ENCODE measurements at places on chromosomes 4 and X.
A peak's percentile ranks its signal among the peaks of the same experiment; 100 is the strongest.

DNA sequence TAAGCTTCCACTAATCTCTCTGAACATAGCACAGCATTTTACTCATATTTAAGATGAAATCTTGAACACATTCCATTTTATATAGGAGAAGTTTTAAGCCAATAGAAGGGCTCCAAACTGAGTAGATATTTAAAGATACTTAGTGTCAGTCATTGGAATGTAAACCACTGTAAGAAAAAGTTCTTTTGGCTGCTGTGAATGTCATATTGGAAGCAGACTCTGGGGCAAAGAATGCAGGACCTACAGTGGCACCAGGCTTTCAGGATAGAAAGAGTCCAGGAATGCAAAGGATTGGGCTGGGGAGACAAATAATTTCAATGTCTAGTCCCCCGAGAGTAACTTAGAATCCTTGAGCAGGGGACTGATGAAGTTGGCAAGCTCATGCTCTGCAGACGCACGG, 1047.7 kb downstream of the STIM2 start:
- no peak for DNase-seq

GRCh38 chr4:7590189-7590588, 155.5 kb upstream of the PSAPL1 start:
- DNase-seq: no peak

GRCh38 chrX:24563291-24564010, 83.7 kb downstream of the PCYT1B start:
- DNase-seq: no peak

GRCh38 chr4:38660838-38661237, 3.2 kb upstream of the KLF3 start:
- no peak for DNase-seq

GRCh38 chr4:100103671-100104070, 86.6 kb downstream of the DDIT4L start:
- no peak for DNase-seq

DNA sequence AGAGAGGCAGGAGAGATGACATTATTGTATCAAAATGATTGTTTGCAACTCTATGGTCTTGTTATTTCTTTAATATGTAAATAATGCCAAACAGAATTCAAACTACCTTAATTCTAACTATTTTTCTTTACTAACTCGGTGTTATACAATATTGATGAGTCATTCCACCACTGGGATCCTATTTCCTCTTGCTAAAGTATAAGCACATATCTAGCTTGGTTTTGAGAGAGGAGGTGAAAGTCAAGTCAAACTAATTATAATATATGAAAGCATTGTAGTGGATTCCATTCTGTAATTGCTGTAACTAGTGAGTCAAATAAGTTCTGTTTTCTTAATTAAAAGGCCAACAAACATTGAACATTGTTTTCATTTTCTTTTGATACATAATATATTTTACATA, 837.6 kb downstream of the PDHA2 start:
- DNase-seq: no peak

- DNase-seq: no peak
These were observed 102.8 kb upstream of the BMP2K start for GRCh38 chr4:78673337-78673736.

DNA sequence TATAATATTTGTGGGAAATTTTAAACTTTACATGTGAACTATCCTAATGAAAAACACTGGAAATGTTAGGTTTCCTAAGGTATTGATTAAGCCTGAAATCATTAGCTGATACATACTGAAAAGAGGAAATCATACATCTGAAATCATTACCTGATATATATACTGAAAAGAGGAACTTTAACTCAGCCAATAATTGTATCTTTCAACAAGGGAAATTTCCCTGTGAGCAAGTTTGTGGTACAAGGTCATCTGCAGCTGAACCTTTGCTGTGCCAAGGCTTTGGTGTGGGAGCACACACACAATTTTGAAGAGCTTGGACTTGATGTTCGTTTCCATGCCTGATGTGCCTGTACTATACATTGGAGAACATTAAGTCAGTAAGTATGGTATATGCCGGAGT, 131.9 kb upstream of the USP9X start:
- DNase-seq: no peak

DNA sequence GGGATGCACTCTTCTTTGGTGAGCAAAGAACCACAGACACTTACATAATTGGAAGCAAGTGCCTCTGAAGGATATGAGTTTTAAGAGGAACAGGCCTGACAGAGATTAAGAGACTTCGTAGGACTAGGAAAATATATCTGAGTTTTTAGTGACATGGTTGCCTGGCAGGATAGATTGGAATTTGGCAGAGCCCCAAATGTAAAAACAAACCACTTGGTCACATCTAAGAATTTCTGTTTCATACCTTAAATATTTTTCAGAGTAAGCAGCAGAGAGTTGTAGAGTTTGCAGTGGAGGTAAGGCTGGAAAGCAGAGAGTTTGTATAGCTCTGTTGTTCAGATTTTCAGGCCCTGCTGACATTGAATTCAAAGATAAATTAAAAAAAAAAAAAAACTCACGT, 150.1 kb upstream of the MAGEB2 start:
- no peak for DNase-seq

DNA sequence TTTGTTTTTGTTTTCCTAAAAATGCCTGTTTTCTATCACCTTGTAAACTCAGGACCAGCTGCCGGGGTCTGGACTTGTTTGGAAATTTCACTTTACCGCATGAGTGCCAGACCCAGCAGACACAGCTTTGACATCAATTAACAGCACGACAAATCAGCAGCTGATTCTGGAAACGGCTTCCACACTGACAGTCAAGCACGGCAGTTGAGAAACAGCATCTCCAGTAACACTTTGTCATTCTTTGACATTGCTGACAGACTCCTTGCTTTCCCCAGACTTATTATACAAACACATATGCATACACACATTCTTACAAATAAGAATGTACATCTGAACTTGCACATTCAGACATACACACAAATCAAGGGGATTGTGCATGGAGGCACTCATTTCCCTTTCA, 1017.6 kb upstream of the HS3ST1 start:
- no peak for DNase-seq

- DNase-seq: no peak
These were observed 50.5 kb downstream of the RHOH start for GRCh38 chr4:40247350-40247749.

GRCh38 chr4:66849596-66849995, 695.7 kb downstream of the CENPC start:
- DNase-seq: no peak

GRCh38 chr4:184475498-184475897, 1.1 kb upstream of the IRF2 start:
- no peak for DNase-seq

GRCh38 chr4:32645653-32646052, 1925.5 kb downstream of the PCDH7 start:
- no peak for DNase-seq

DNA sequence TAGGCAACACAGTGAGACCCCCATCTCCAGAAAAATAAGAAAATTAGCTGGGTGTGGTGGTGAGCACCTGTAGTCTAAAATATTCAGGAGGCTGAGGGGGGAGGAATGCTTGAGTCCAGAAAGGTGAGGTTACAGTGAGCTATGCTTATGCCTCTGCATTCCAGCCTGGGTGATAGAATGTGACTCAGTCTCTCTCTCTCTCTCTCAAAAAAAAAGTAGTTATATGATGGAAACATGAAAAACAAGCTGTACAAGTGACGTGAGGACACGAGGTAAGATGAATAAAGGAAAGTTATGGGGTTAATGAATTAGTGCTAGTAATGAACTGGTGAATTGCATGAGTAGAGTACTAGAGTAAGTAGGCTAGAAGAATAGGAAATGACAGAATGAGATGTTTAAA, 21.8 kb upstream of the CAMK2D start:
- DNase-seq: no peak

GRCh38 chr4:110905367-110905766, 282.5 kb upstream of the PITX2 start:
- no peak for DNase-seq

DNA sequence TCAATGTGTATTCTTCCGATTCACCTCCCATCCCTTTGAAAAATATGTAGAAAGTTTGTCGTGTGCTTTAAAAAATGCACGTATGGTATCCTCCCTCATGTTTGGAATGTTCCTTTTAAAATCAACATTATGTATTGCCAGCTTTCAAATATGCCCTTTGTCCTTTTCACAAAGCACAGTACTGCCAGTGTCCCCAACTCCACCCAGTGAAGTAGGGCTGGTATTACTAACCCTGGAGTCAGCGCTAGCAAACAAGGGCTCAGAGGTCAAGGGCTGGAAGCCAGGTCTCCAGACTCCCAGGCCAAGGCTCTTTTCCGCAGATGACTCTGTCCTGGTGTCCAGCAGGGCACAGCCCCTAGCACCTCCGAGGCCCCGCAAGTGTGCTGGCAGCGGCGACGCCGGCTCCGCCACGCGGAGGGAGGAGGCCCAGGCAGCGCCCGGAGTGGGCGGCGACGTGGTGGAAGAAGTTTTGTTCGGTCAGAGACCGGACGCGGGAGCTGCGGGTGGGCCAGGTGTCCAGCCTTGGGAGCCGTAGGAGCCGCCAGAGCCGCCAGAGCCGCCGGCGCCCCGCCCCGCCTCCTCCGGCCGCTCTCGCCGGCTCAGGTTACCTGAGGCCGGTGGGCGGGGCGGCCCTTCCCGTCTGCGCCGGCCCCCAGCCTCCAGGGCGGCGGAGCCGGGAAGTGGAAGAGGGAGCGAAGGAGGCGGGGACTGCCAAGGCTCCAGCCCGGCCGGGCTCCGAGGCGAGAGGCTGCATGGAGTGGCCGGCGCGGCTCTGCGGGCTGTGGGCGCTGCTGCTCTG, at the start of gene IL13RA1:
IL13RA1 (plus strand) TSS at position 720 of the 799 bp plus-strand sequence; CDS start at position 753, 33 bp downstream.
- peak; percentile 85 for DNase-seq

GRCh38 chr4:4603067-4603466, 61.2 kb upstream of the STX18 start:
- no peak for DNase-seq

DNA sequence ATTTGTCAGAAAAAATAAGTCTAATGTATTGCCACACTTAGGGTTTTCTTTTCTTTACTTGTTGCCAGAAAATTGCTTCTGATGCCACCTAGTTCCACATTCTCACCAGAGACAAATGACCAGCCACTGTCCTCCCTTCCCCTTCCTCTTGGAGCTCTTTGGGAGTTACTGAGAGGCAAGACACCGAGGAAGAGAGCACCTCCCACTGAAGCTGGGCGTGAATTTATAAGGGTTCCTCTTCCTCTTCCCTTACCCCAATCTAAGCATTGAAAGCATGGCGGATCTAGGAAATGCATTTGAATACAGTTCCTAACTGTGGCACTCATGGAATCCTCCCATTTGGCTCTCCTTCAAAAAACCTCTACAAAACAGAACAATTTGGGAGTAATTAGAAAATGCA, 30.0 kb downstream of the ANXA3 start:
- DNase-seq: no peak

- DNase-seq: no peak
These were observed 110.9 kb downstream of the FBXW7 start for GRCh38 chr4:152424977-152425376.

DNA sequence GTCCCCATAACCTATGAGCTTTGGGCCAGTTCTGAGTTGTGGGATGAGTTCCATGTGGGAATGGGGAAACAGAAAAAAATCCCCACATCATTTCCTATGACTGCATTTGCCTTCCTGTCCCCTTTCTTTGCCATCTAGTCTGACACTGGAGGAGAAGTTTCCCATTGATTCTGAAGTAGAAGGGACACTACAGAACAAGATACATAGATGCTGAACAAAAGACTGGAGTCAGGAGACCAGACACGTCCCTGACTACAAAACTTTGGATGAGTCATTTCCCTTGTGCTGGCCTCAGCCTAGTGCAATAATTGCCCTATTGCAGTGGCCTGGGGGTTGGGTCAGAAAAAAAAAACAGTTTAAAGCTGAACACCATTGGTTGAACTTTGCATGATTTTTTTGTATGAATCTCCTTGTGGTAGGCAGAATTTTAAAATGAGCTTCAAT, 22.1 kb downstream of the BEX3 start:
- DNase-seq: no peak

GRCh38 chr4:30208731-30209435, 511.3 kb upstream of the PCDH7 start:
- DNase-seq: no peak

DNA sequence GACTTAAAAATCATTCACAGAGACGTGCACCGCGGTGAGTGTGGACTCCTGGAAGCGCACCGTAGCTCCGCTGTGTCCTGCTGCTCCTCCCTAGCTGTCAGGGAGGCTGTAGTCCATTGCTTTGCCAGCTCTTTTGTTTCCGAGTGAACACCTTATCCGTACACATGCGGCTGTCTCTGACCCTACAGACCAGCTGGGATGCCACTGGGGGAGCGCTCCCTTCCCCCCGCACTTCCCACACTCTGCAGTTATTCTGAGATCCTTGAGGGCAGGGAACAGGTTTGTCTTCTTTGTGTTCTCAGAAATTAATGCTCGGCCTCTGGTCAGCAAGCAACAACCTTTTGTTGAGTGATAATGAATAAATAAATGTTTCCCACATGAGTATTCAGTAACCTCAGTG, 33.7 kb upstream of the MSANTD1 start:
- DNase-seq: peak; percentile 67

DNA sequence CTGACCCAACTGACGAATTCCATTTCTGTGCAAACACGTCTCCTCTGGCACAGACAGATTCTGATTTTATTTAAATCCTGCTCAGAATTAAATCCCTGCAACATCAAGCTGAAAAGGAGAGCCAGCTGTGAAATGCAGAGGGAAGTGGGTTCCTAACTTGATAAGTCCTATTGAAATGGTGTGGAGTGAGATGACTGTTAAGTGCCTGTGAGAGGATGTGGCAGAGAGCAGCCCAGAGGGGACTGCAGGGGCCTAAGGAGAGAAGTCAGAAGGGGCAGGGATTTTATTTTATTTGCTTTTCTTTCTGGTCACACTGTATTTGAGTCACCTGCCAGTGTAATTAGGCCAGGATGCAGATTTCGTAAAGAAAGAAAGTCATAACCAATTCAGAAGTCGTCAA, 277.4 kb downstream of the NKX6-1 start:
- DNase-seq: no peak

DNA sequence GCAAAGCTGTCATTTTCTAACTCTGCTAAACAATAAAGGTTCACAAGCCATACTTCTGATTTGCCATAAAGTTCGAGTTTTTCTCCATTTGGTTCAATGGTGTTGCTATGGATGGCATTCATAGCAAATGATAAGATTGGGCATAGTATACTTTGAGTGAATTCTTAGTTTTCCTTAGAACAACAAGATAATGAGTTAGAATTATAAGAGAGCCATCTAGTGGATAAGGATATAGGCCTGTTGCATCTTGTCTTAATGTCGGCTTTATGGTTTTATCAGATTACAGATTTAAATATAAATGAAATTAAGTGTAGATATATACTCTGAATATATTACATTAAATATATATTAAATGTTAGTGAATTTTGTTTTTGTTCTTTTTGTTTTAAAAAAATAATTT, 644.6 kb downstream of the IL1RAPL1 start:
- no peak for DNase-seq
